ENCODE measurements at places on chromosomes 11 and 22.

GRCh38 chr11:124717786-124718651 lies 21.7 kb upstream of the NRGN start:
- no peak for DNase-seq

DNA sequence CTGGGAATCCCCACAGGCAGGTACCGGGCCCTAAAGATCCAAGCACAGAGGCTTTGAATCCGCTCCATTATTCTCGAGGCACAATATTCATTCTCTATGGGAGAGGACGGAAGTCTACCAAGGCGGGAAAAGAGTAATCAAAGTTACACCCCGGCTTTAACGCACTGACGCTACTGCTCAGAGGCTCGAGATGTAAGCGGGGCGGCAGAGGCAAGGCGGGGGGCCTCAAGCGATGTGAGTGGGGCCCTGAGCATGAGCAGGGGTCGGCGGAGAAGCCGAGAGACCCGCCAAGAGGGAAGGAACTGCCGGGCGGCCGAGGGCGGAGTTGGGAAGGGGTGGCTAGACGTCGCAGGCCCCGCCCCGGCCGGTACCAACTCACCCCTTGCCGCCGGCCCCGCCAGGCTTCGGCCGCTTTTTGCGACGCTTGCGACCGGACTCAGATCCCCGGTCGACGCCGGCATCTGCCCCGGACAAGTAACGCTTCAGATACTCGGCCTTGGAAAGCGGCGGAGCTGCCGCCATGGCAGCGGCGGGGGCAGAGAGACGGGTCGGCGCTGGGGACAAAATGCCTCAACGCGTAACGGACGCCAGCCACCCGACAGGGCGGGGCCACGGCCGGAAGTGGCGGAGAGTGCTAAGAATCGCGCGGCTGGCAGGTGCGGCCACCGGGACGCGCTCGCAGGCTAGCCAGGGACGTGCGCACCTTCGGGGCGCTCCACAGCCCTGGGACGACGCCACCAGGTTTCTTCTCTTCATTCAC lies at the start of gene BUD13:
Gene BUD13 (minus strand): TSS at position 545 of the 760 bp plus-strand sequence. CDS start 23 bp downstream, at position 522.
- peak; percentile 92 for DNase-seq

- no peak for DNase-seq
Measured at GRCh38 chr11:12159351-12160099, 49.1 kb downstream of the MICAL2 start.

- DNase-seq, result no peak
Measured at GRCh38 chr11:121119440-121119839, 18.4 kb downstream of the TECTA start.

GRCh38 chr11:62125881-62126280 lies 2.1 kb downstream of the INCENP start:
- no peak for DNase-seq

DNA sequence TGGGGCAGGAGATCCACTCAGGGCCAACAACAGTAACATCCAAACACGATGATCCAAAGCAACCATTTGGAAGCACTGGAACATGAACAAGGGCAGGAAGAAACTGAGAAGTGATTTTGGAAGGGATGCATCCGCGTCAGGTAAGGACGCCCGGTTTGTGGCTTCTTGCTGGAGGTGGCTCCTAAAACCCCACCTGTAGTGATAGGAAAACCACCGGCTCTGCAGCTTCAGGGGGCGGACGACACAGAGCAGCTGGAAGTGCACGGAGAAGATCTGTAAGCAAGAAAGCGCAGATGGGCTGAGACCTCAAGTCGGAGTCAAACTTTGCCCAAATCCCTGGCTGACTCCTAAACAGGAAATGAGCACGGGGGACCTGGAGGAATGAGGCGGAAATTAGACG lies 1066.1 kb downstream of the BRD1 start:
- no peak for DNase-seq

GRCh38 chr11:64835616-64836447 lies 8.6 kb downstream of the CDC42BPG start:
- DNase-seq, result no peak

All from activated CD8-positive, alpha-beta memory T cell treated with anti-CD3 and anti-CD28 coated beads for 1 hour (primary cell).